Activated T-helper 1 cell treated with anti-CD3 and anti-CD28 coated beads, Interleukin-2, amount 50 U/mL, for 16 hours (primary cell): ENCODE measurements at places on chromosomes 2 and 18.

GRCh38 chr2:178404368-178404767 lies 46.6 kb downstream of the PRKRA start:
- no peak for DNase-seq

DNA sequence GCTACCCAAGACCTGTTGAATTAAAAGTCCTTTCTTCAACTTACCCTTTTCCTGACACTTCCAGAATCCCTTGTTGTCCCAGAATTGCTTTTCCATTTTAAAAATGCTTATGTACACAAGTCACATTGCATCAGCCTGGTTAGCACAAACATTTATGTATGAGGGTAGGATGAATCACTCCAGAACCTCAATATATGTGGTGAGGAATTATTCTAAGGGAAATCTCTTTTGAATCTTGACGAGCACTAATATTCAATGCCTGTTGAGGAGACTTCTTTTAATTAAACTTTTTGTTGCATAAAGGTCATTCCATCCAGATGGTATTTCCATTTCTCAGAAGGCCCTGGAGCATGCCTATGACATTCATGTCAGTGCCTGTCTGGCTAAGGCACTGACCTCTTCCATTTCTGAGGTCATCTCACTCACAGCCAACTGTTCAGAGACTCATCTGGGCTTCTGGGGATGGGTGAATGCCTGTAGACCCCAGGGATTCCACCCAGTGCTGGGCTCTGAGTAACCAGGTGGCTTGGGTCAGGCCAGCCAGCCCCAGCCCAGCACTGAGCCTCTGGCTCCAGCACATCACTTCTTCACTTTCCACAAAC lies 28.2 kb downstream of the ACMSD start:
- no peak for DNase-seq

DNA sequence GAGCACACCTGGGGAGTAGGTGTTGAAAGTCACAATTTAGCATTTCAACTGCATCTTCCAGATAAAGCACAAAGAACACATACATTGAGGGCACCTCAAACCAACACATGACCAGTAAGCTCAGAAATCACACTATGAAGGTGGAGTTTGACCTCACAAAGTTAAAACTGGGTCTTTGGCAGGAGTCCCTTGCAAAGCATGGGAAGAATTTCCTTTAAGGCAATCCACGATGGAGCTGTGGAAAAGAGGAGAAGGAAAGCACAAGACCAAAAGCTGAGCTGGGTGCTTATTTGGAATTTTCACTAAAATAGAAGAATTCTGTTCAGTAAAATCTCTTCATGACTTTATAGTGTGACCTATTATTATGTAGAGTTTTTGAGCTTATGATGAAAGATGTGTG lies 212.9 kb upstream of the APCDD1 start:
- no peak for DNase-seq

GRCh38 chr2:34368304-34368703 lies 769.2 kb upstream of the FAM98A start:
- no peak for DNase-seq

GRCh38 chr2:181458871-181459270 lies 1.7 kb downstream of the ITGA4 start:
- no peak for DNase-seq

GRCh38 chr18:26874283-26874682 lies 8.8 kb upstream of the AQP4 start:
- DNase-seq: no peak

GRCh38 chr2:38922902-38923301 lies 33.2 kb downstream of the ARHGEF33 start:
- no peak for DNase-seq
